ENCODE measurements at places on chromosomes 3 and 15. TPM values are rescaled to one million over a fixed set of nuclear protein-coding genes. Genes with fewer than 3 reads are reported as not detected.

Gene NME9
- not detected for total RNA-seq

Gene TERC
- total RNA-seq: 36.7 TPM

Gene TUSC7
- total RNA-seq: not detected

Gene PRR20G
- total RNA-seq: not detected

Gene P2RY1
- total RNA-seq: 1.2 TPM

Gene GHSR
- total RNA-seq: not detected

Gene INSYN1
- 3.0 TPM for total RNA-seq

Gene NFKBIZ
- 56.8 TPM for total RNA-seq

Gene UBA7
- 36.2 TPM for total RNA-seq

Gene SNRPN
- total RNA-seq: 171 TPM

Gene FAM107A
- 0.99 TPM for total RNA-seq

Gene BDH1
- total RNA-seq: 0.93 TPM

Gene PP2D1
- not detected for total RNA-seq

Gene NCKIPSD
- total RNA-seq: 9.2 TPM

Gene SHC4
- 1.1 TPM for total RNA-seq

Gene FBXL22
- total RNA-seq: 0.50 TPM

Gene CHRD
- 2.4 TPM for total RNA-seq

Gene ZXDC
- 16.4 TPM for total RNA-seq

Gene CDHR4
- 0.06 TPM for total RNA-seq

Gene C3orf22
- not detected for total RNA-seq

Gene ADAMTS9
- total RNA-seq: 12.3 TPM

All from aortic smooth muscle cell (primary cell).